ENCODE measurements at places on chromosomes 2 and 18.

DNA sequence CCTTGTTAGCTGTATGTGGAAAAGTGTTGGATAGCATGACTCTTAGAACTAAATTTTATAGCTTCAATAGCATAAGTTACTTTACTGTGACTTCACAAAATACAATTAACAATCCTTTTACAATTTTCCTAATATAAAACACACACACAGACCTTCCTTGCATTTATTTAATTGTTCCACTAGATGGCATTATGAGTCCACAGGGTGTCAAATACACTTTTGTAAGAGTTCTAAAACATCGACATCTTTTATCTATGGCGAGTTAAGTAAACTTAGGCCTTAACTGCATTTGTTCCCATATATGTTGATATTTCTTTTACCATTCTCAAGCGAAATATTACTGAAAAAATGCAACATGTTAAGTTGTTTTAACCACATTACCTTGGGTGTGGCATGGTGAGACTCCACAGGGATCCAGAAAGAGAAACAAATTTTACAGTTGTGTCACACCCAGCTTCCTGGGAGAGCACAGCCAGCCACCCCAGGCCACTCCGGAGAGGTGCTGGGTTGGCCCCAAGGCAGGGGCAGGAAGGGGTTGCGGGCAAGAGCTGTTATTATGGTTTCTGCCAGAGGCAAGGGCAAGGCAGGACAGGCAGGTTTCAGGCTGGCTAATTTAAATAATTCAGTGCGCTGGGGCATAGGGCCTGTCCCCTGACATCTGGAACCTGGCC, 312.4 kb upstream of the MC4R start:
- DNase-seq: no peak

DNA sequence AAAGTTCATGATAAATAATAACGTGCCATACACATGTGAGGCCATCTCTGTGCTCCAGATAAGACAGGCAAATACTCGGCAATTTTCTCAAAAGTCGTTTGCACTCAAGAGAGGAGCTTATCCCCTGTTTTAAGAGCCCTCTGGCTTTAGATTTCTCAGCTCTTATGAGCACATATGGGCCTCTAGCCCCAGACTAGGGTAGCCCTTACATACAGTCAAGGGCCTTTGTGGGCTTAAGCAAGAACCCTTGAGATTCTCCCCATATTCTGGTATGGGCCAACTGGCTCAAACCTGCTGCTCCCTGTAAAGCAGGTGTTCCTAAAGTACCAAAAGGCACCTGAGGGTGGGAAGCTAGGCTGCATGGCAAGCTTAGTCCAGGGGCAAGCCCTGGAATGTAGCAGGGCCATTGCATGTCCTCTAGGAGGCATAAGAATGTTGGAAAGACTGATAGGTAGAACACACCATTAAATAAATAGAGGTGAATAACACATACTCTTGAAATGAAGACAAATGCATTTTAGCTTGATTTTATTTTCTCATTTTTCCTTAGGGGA, 66.1 kb downstream of the FASTKD2 start:
- DNase-seq: no peak

DNA sequence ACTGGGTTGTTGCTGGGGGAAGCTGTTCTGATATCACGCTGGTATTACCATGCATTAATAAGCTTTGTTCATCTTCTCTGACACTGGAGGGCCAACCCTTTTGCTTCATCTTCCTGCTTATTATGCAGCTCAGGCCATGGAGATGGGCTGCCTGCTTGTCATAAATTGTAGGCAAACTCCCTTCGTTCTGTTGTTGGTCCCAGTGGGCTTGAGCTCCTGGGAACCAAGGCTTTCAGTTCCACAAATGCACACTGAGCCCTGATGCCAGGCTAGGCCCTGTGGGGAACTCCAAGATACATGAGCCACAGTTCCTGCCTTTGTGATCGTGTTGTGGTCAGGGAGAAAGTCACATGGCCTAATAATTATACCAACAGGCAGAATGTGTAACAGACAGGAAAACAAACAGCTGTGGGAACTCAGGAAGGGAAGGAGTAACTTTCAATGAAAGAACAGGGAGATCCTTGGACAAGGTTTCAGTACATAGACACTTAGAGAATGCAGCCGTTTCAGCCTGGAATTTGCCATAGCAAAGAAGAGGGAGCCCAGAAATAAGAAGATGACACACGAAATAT, 49.0 kb upstream of the BCL2L11 start:
- DNase-seq: peak; percentile 82

- DNase-seq: no peak
Observed at GRCh38 chr2:236993-237539, 26.8 kb downstream of the SH3YL1 start.

- no peak for DNase-seq
Observed at GRCh38 chr2:206635015-206635414, 7.3 kb upstream of the FAM237A start.

DNA sequence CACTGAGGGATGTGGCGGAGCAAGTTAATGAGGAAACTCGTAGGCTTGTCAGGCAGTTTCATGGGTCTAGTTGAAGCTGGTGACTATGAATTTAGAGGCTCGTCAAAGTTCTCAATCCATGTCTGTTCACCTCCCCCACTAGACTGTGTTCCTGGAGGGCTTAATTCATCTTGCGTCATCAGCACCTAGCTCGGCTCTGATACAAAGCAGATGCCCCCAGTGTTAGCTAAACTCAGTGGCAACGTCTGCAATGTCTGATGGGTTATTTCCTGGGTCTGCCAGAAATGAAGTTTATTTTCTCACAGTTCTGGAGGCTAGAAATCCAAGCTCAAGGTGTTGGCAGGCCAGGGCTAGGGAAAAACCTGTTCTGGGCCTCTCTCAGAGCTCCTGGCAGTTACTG, 140.6 kb downstream of the PID1 start:
- no peak for DNase-seq

GRCh38 chr2:12262681-12263436, 453.9 kb upstream of the TRIB2 start:
- DNase-seq: no peak

DNA sequence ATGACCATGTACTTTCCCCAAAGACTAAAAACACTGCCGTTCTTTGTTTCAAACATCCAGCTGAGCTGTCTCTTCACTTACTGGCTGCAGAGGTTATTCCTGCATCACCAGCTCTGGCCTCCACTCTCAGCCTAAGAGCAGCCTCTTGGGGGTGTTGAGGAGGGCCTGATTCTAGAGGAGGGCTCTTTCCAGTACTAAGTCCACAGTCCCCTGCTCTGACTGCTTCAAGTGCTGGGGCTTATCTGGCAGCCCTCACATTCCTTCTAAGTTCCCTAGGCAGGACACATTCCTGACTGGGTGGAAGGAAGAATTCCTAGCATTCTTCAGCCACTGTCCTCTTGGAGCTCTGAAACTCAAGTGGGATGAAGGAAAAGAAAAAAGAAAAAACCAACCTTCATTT, 32.9 kb upstream of the EHBP1 start:
- no peak for DNase-seq

DNA sequence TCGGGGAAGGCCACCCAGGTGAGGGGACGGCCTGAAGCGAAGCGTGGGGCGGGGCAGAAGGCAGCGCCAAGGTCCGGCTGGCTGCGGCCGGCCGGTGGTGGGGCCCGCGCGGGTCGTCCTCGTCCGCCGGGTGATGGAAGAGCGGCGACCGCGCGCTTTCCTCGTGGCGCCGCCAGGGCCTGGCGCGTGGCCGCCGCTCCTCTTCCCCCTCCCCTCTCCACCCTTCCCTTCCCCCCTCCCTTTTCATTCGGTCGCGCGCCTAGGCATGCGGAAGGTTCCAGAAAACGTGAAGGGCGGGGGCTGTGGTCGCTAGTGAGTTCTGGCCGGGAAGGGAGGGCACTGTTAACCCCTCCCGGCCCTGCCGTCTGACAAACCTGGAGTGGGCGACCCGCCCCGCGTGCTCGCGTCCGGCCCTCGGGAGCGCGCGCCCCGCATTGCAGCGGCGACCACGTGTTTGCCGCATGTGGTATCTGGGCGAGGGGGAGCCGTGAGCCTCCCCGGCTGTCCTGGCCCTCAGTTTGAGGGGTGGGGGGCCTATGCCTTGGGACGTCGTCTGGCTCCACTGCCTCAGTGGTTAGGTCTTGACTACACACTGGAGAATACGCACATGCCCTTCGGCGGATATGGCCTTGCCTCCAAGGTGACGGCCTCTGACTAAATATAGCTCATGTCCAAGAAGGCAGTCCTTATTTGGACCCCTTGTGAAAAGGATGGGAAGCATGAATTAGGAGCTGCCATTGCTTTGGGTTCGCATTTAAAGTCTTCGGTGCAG, 579 bp downstream of the MAT2A start:
- peak; percentile 73 for DNase-seq

All from CD14-positive monocyte (primary cell).